ENCODE measurements at places on chromosomes 4 and X. TPM values are rescaled to one million over a fixed set of nuclear protein-coding genes. Genes with fewer than 3 reads are reported as not detected.

- DNase-seq: no peak
Measured at GRCh38 chrX:55109306-55109705, 20.5 kb downstream of the PAGE2 start.

GRCh38 chr4:61293707-61294400, 93.7 kb downstream of the ADGRL3 start:
- no peak for DNase-seq

DNA sequence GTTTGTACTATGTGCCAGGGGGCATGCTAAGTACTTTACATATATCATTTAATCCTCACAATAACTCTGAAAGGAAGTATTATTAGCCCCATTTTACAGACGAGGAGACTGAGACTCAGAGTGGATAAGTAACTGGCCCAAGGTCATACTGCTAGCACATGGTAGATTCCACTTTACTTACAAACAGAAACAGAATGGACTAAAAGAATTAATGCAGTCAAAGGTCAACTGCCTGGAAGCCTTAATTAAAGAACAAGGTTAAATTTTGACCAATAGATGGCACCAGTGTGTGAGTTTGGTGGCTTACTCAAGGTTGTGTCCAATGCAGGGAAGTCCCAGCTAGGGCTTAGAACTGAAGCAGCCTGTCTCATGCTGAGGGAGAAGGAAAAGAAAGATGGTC, 4.7 kb downstream of the RIPPLY1 start:
- no peak for DNase-seq

DNA sequence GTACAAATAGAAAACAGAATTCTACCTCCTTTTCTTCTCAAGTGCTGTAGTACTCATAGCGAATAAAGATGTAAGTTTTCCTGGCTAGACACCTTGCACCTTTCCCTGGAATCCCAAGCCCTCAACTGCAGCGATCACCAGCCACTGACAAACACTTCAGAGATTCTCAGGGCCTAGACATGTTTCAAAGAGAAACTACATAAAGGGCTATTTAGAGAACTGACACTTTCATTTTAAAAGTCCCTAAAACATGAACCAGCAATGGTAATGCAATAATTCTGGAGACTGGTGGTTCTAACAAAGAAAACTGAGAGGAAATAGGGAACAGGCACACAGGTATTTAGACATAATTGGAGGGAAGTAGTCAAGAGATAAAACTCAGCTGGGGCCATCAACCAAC, 35.7 kb downstream of the FANCB start:
- no peak for DNase-seq

DNA sequence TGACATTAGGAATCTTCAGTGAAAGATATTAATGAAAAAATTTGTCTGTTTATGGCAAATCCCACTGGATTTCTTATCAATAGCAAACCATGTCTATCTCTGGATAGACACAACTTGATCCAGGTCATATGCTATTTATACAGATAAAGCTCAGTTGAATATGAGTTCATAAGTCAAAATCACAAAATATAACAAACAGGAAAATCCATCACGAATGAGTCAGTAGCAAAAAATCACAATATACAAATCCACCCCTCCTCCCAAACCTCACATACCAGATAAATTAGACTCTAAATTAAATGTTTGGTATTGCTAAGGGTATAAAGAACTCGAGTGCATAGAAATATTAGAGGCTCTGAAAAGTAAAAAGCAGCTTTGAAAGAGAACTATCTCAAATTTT, 420.5 kb downstream of the TLL1 start:
- no peak for DNase-seq

- DNase-seq: no peak
Measured at GRCh38 chr4:28082686-28083390, 1222.2 kb downstream of the STIM2 start.

Gene COX7B2
- not detected for total RNA-seq

Gene POLN
- 3.1 TPM for total RNA-seq

Gene BCAP31
- total RNA-seq: 315 TPM
